ENCODE measurements at places on chromosomes 1 and 21.
A peak's percentile ranks its signal among the peaks of the same experiment; 100 is the strongest.

GRCh38 chr1:202014060-202014459, 3.7 kb downstream of the ELF3 start:
- no peak for DNase-seq

GRCh38 chr21:45548711-45549491, 6.7 kb upstream of the SLC19A1 start:
- DNase-seq: no peak

- no peak for DNase-seq
Observed at GRCh38 chr1:88462096-88462487, 222.0 kb upstream of the PKN2 start.

GRCh38 chr21:40049031-40049930, 182.0 kb downstream of the PCP4 start:
- DNase-seq: peak; percentile 1

DNA sequence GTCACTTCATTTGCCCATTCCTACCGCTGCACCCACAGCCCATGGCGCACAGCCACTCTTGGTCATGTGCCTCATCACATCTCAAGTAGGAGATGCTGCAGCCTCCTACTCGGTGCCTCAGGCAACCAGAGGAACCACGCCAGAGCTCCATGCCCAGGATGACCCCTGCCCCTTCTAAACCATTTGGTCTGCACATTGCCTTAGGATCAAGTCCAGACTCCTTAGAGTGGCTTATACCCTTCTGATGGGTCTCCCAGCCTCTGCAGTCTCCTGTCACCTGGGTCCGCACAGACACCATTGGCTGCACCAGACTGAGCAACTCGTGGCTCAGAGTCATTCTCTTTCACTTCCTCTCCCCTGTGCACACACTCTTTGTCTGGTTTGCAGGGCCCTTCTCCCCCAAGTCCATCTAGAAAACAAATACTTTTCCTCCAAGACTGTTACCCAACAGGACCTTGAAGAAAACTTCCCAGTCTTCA, 2.2 kb upstream of the ADORA3 start:
- DNase-seq: no peak

Data from non-pigmented ciliary epithelial cell (primary cell).